Brain pericyte (primary cell): ENCODE measurements at places on chromosomes 5 and 9.

GRCh38 chr5:102794677-102795331 is 39.7 kb downstream of the PAM start:
- DNase-seq: no peak

DNA sequence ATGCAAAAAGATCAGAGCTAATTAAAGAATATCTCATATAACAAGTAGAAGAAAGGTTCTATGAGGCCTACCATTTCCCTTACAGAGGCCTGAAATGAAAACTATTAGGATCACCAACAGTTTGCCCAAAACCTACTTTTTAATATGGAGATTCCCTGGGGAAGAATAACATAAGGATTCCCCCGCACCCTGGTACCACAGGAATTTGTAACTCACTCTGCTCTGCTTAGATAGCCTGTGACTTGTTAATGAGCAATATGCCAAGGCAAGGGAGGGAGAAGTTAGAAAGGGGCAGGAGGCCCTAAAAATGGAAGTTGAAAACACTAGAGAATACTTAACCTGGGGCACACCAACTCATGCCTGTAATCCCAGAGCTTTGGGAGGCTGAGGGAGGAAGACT is 107.0 kb downstream of the CDH6 start:
- no peak for DNase-seq

DNA sequence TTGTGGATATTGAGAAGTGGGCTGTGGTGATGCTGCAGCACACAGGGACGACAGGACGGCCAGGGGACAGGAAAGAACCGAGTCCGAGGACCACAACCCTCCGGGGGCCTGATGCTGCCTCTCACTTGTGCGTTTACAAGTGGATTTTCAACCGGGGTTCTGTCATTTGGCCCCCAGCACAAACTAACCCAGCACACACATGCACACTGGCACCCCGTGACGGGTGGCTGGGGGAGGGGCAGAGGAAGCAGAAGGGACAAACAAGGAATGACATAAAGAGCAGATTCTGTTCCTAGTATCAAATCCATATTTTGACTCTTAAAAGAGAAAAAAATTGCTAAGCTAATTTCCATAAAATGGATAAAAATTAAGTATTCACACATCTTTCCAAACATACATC is 18.3 kb upstream of the ZFYVE16 start:
- no peak for DNase-seq

DNA sequence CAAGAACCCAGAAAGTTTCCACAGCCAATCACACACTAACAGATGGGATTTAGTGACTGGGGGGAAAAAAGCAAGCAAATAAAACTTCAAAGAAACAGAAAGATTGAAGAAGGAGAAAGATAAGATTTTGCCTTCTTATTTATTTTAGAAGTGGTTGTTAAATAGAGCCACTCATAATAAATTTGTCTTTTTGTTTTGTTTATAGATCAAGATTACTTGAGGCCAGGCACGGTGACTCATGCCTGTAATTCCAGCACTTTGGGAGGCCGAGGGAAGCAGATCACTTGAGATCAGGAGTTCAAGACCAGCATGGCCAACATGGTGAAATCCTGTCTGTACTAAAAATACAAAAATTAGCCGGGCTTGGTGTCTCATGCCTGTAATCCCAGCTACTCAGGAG is 94.9 kb upstream of the RANBP3L start:
- DNase-seq: no peak

DNA sequence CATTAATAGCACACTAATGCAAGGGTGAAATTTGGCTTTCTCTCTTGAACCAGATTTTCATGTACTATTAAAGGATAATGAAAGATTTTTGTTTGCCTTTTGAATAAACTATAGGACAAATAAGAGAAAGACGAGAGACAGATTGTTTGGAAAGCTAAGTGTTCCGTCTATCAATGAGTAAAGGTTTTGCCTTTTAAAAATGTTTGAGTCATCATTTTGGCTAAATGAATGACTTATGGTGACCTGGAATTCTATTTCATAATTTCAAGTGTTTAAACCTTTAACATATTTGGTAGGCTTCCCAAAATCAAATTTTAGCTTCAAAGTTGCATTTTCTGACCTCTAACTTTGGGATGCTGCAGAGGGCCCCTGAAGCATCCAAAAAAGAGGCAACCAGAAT is 145.2 kb downstream of the SLC25A46 start:
- no peak for DNase-seq

- DNase-seq: no peak
These were observed 45.9 kb upstream of the CDH18 start for GRCh38 chr5:20033881-20034280.

GRCh38 chr5:125746917-125747316 is 676.3 kb upstream of the GRAMD2B start:
- DNase-seq: no peak

DNA sequence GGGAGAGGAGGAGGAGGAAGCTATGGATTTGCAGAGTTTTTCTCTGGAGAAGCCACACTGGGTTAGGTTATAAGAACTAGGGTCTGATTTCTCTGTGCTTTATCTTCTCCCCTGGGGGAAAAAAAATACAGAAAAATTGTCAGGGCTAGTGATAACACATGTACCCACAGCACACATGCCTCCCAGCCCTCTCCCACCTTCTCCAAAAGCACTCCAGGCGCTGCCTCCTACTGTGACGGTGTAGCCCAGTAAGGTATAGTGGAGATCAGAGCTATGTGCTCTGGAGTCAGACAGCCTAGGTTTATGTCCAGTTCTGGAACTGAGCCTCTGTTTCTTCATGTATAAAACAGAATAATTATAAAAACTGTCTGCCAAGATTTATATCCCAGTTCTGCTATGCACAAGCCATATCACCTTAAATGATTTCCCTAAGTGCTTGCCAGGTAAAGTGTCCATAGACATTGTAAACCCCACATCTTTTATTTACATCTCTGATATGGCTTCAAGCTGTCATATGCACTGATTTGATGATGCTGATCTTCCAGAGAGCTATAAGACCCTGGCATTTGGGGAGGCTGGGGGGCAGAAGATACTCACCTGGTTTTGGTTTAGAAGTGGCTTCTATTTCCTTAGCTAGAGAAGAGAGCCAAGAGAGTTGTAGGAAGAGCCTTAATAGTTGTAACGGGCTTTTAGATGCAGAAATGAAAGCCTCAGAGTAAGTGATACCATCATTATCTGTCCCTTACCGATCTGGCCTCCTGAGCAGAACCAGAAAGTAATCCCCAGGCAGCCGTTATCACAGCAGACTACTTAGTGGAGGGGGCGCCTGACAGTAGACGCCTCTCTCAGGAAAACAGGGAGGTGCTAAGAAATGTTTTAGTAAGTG is 7.6 kb downstream of the SLC1A3 start:
- no peak for DNase-seq

GRCh38 chr9:136258786-136259516 is 13.3 kb upstream of the QSOX2 start:
- DNase-seq: no peak

DNA sequence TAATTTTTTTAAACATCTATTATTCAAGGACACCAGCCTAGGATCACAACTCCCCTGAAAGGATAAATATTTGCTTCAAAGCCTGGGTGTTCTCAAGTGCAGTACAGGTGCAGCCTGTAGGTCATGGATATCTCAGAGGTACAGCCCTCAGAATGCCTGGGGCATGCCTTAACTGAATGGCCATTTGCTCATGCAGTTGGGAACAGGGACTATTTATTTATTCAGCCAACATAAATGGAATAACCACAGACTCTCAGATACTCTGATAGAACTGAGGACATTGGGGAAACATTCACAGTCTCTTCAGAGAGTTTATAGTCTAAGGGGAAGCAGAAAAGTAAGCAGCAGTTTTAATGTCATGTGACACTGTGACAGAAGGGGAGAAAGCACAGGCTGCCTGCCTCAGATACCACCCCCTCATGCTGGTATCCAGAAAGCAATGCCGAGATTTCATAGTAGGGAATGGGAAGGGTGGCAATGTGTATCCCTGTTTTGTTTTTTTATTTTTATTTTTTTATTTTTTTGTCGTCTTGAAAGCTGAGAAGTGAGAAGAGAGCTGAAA is 112.6 kb downstream of the MACIR start:
- no peak for DNase-seq

GRCh38 chr5:169831331-169831730 is 149.0 kb downstream of the INSYN2B start:
- no peak for DNase-seq

DNA sequence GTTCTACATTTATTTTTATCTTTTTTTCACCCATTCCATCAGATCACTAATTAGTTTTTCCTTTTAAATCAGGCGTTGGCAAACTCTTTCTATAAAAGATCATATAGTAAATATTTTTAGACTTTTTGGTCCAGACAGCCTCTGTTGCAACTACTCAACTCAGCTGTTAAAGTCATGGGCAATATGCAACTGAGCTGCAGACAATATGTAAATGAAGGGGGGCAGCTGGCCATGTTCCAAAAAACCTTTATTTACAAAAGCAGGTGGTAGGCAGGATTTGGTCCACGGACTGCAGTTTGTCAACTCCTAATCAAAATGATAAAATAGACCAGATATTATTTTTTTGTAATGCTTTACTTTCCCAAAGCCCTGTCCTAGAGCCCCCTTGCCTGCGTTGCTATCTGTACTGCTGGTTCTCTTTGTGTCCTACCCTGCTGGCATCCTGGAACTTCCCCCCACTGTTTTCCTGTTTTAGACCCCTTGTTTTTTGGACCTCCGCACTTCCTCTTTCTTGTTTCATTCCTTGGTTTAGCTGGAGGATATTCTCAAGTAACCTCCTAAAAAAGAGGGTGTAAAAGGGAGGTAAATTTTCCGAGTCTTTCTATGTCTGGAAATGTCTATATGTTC is 24.7 kb upstream of the TNFSF8 start:
- DNase-seq: no peak

DNA sequence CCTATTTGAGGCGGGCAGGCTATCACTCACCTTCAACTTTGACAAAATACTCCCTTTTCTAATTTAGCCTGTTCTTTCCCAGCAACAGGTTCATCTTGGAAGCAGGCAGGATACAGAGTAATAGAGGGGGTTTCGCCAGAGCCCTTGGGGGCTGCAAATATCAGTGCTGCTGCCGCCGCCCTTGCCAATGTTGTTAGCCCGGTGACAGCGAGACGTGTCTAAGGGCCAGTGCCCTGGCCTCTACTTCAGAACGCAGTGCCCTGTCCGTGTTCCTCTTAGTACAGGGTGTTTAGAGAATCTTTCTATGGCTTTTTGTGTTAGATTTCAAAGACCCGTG is 703 bp downstream of the FAM120AOS start:
- DNase-seq: no peak

GRCh38 chr5:6134281-6134680 is 244.1 kb downstream of the MED10 start:
- DNase-seq: no peak

- DNase-seq: no peak
These were observed 30.1 kb upstream of the GABRG2 start for GRCh38 chr5:162037431-162037830.

DNA sequence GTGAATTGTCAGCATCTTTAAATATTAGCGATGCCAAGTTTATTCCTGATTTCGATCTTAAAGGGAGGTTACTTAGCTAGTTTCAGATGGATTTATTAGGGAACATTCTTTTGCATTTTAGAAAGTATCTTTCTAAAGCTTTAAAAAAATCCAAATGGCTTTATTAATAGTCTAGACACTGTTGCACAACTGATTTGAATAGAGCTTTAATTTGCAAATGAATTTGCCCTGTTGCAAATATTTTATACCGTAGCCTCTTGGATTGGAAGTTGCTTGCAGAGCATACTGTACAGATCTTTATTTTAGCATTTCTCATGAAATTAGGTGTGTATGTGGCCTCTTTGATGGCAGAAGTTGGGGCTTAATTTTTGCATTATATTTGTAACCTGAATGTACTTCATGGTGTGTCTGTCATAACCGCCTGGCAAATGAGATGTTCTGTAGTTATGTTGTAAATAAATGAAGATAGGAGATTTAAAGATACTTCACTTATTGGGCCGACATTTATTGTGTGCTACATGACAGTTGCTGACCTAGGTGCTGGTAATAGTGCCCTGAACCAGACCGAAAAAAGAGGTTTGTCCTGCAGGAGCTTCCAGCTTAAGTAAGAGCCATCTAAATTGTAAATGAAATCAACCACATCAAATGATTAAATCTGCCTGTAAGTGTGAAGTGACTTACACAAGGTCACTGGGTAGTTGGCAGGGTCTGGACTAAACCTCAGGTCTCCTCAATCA is 1.8 kb downstream of the TCERG1 start:
- DNase-seq: no peak

GRCh38 chr5:169281625-169282024 is 19.3 kb downstream of the SLIT3 start:
- DNase-seq: no peak

DNA sequence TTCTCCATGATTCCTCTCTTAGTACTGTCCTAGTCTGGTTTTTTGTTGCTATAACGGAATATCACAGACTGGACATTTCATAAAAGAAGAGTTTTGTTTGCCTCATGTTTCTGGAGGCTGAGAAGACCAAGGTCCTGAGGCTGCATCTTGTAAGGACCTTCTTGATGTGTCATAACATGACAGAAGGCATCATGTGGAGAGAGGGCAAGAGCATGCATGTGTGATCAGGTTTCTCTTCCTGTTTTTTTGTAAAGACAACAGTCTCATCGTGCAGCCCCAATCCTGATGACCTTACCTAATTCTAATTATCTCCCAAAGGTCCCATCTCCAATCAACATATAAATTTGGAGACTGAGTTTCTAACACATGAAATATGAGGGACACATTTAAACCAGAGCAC is 108.4 kb downstream of the MSX2 start:
- DNase-seq: no peak

DNA sequence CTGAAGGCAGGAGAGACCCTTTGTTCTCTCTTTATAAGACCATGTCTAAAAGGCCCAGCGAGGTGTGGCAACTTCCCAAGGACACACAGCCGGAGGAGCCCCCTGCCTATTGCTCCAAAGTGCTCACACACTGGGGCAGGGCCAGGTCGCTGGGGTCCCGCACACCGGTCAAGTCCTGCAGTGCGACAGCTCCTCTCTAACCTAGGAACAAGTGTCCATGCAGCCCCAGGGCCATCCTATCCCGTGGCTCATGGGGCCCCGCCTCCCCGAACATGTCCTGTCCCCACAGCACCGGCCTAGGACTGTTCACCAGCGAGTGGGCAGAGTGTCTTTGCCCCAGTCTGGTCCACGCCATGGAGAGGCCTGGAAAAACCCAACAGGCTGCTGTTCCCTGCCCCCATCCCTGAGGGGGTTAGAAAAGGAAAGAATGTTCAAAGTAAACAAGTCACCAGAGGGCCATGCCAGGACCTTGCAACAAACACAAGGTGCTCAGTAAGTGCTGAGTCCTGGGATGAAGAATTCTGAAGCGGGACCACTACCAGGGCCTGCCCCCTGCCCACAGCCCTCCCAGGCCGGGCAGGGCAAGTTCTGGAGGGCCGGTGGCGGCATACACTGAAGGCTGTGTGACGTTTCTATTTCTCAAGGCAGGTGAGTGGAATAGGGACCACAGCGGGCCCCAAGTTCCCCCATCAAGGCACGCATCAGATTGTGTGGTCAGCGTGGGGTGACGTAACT is 938 bp downstream of the NINJ1 start:
- no peak for DNase-seq
